A549 (cell line): ENCODE measurements at places on chromosomes 4 and X. TPM values are rescaled to one million over a fixed set of nuclear protein-coding genes. Genes with fewer than 3 reads are reported as not detected.

The TCEAL5 gene
- not detected in 3 replicates for polyA plus RNA-seq

The MAOA gene
- polyA plus RNA-seq: 0.34 to 0.44 TPM (median 0.35 TPM) in 3 replicates

The NLRP2B gene
- not detected in 3 replicates for polyA plus RNA-seq

DNA sequence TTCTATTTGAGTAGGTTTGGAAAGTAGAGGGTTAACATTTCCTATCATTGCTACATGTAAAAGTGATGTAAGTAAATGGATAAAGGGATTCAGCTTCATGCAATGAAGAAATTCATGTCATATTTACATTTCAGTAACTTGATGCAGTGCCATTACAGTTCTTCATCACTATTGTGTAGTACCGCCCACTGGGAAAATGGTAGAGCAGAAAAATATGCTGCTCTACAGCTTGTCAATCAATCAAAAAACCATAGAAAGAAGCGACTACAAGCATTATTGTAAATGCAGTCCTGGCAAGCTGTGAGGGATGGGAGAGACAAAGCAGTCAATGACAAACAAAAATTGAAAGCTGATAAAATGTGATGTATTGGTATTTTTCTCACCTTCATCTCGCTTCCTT lies 1597.9 kb downstream of the RPA4 start:
- DNase-seq: no peak

GRCh38 chrX:3757510-3758025 lies 44.1 kb upstream of the PRKX start:
- DNase-seq: no peak

- no peak for DNase-seq
These were observed 1.9 kb downstream of the GPM6A start for GRCh38 chr4:175810073-175810730.

- DNase-seq: no peak
These were observed 782.5 kb downstream of the FAT4 start for GRCh38 chr4:126097155-126097799.
